ENCODE measurements at places on chromosomes 5 and 9.

DNA sequence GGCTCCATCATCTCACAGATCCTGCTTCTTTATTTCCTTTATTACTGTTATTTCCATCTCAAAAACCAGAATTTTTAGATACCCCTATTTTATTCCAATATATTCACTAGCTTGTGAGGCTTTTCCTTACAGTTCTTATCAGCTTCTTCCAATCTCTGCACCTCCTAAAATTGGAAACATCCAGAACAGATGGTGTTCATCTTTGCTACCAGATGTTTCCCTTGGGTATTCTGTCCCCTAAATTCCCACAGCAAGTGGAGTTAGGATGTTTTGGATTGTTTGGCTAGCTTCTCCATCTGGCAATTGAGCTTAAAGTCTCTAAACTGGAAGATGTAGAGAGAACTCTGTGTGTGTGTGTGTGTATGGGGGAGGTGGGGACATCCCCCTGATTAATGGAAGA, 580.4 kb downstream of the DTWD2 start:
- no peak for DNase-seq

GRCh38 chr9:76321195-76321828, 72.9 kb downstream of the RFK start:
- no peak for DNase-seq

DNA sequence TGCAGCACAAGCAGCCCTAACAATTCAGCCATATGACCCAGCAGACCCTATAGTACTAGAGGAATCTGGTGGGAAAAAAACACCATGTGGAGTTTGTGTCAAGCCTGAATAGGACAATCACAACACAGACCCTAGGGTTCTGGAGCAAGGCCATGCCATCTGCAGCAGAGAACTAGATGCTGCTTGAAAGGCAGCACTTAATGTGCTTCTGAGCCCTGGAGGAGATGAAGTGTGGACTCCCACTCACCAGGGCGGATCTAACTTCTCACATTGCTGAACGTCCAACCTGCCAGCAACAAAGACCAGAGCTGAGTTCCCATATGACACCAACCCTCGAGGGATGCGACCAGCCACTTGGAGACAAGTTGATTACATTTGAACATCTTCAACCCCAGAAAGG, 43.2 kb downstream of the GABBR2 start:
- no peak for DNase-seq

GRCh38 chr5:95564450-95564849, 9.5 kb downstream of the ARSK start:
- DNase-seq: no peak

DNA sequence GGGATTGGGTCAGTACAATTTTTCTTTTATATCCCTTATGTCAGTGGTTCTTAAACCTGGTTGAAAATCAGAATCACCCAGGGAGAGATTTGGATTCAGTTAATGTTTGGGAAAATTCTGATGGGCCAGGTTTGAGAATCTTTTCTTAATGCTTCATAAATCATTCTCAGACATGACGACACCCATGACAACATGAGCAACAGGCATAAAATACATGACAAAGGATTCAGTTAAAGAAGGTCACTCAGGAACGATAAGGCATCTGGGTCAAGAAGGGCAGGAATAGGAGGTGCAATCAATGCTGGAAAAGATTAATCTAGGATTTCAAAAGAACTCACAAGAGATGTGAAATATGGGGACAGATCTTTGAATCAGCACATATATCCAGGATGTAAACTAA, 41.8 kb downstream of the ELOVL7 start:
- no peak for DNase-seq

GRCh38 chr5:27978322-27978721, 939.9 kb upstream of the CDH9 start:
- DNase-seq: no peak

DNA sequence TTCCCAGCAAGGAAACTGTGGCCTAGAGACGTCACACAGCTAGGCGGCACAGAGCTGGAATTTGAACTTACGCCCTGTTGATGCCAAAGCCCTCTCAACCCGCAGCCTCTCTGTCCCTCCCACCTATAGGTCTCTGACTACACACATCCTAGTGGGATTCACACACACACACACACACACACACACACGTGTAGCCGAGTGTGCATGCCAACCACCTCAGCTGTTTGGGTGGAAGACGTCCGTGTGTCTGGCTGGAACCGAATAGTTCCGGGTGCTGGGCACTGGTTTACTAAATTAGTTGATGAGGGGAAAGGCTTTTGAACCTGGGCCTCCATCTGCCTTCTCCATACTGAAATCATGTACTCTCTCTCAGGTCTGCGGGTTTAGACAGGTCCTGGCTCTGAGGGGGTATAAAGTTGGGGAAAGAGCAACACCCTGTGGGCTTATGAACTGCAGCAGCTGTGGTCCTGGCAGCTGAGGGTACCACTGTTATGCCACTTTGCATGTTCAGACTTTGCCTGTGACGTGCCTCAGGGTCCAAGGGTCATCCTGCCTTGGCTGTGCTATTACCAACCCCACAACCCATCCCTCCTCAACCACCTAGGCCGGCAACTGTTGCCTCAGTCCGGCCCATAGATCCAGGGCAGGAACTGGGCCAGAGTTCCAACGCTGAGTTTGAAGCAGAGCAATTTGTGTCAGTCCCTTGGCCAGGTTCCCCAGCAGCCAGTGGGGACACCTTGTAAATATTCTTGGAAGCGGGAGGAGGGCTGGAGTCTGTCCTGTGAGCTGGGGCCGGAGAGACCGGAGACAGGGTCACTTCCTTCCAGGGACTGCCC, 50.5 kb downstream of the PSD2 start:
- DNase-seq: no peak

DNA sequence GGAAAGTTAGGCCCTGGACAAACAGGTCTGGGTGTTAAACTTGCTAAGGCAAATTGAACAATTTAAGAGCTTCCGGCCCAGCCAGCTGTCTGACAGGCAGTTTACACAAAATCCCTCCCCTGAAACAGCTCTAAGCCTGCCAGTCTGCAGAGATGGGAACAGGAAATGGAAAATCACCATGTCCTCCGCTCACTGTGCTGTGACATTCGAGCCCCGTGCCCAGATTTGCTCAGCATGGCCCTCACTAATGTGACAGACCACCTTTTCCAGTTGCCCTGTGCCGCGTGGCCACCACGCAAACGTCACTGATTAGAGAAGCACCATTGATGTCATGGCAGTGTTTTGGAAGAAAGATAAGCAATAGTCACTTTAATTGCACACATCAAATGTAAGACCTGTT, 41.0 kb downstream of the CCNJL start:
- DNase-seq: no peak

- no peak for DNase-seq
Measured at GRCh38 chr5:104540448-104540847, 977.9 kb upstream of the NUDT12 start.

GRCh38 chr5:179777909-179778308, 15.9 kb upstream of the LTC4S start:
- no peak for DNase-seq

DNA sequence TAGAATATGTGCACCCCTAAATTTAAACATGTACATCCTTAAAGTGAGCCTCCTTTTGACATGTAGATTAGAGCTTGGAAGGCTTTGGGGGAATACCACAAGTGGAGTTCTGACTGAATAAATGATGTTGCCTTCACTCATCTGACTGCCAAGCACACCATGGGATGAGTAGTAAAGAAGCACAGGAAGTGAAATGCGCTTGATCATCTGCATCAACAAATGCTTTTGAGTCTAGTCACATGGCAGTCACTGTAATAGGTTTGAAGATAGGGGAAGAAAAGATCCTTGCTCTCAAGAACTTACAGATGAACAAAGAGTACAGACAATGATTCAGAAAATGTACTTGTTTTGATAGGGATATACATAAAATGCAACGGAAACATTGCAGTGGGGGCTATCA, 62.0 kb upstream of the STARD4 start:
- DNase-seq: no peak

- DNase-seq: no peak
Measured at GRCh38 chr5:15834596-15835245, 334.7 kb downstream of the FBXL7 start.

GRCh38 chr5:4639946-4640345, 500.2 kb upstream of the ADAMTS16 start:
- DNase-seq: no peak

- DNase-seq: no peak
Measured at GRCh38 chr9:33109097-33109496, 32.6 kb upstream of the SMU1 start.

All from stimulated activated CD4-positive, alpha-beta T cell treated with anti-CD3 and anti-CD28 coated beads, Interleukin-2, amount 100 ng/mL, for 4 hours (primary cell).